ENCODE measurements at places on chromosomes 12 and 14.
A peak's percentile ranks its signal among the peaks of the same experiment; 100 is the strongest.

DNA sequence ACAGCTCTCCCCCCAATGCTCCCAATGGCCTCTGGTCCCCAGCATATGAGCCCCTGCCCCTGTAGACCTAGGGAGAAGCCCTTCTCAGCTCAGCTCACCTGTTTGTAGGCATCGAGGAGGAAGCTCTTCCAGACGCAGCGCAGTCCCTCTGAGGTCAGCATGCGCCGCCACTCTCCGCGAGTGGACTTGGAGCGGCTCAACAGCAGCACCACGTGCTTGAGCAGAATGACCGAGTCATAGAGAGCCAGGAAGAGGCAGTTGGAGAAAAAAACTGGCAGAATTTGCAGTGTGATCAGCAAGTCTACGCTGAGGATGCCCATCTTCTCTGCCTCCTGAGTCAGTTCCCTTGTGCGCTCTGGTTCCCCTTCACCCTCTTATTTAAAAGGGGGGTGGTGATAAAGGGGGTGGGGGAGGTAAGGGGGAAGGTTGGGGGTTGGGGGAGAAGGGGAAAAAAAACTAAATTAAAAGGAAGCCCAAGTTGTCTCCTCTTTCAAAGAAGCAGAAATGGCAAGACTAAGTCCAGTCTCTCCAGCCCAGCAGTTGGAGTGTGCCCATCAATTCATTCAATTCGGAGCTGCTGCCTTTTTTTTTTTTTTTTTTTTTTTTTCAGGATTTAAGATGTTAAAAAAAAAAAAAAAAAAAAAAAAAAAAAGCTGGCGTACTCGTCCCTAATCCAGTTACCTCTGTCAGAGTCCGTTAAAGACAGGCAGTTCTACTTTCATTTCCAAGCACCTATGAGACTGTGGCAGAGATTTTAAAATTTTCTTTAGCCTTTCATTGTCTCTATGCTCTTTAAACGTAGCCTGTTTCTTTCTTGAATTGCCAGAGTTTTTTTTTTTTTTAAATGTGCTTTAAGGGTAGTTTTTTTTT is at the start of gene DIO2:
DIO2 (minus strand) TSS at position 352 of the 870 bp plus-strand sequence; CDS start at position 320, 32 bp downstream.
- DNase-seq, result peak; percentile 21

DNA sequence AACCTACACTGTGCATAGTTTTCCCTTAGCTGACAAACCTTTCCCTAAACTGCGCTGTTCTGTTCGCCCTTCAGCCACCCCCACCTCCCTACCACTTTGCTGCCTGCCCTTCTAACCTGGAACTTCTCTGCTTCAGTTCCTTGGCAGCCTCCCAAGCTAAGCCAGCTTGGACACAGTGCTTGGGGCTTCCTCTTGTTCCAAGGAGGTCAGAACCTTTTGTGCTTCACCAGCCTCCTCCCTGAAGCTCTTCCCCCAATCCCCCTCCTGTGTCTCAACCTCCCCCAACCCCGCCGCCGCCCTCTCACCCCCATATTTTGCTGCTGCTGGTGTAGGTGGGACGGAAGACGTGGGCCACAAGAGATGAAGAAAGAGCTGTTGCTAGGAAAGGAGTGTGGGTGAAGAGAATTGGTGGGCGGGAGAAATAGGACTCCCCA is 8.1 kb upstream of the RIC8B start:
- peak; percentile 37 for DNase-seq

DNA sequence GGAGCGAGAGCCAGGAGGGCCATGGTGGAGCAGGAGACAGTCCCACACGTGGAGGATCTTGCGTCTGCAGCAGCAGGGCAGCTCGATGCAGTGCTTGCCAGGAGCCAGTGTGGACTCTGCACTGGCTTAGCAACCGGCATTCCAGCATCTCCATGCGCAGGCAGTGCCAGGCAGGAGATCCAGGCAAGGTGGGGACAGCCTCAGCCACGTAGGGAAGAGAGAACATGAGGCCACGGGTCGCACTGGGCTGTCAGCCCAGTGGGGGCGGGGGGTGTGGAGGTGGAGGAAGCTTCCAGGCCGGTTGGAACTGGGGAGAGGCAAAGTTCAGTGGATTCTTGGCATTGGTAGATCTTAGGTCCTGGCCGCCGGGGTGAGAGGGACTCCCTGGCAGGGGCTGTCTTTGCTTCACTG is 121.0 kb upstream of the EVL start:
- no peak for DNase-seq

GRCh38 chr12:109359131-109359690 is 11.5 kb downstream of the MYO1H start:
- DNase-seq, result no peak

DNA sequence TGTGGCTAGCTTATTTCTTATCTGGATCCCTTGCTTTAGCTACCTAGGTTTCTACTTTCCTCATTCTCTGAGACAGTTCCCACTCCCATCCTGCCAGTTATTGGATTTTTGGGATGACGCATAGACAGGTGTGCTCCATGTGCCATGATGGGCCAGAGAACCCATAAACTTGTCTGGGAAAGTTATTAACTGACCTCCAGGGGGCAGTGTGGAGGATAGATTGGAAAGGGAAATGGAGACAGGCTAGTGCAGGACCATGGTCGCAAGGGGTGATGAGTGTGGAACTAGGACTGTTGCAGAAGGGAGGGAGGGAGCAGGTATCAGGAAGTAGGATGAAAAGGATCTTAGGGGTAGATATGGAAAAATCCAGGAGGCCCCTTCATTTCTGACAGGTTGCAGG is 80.3 kb downstream of the ESRRB start:
- peak; percentile 42 for DNase-seq

GRCh38 chr14:102586420-102587104 is 5.9 kb upstream of the RCOR1 start:
- no peak for DNase-seq

GRCh38 chr14:44505588-44505987 is 1.5 kb downstream of the FSCB start:
- DNase-seq, result no peak

DNA sequence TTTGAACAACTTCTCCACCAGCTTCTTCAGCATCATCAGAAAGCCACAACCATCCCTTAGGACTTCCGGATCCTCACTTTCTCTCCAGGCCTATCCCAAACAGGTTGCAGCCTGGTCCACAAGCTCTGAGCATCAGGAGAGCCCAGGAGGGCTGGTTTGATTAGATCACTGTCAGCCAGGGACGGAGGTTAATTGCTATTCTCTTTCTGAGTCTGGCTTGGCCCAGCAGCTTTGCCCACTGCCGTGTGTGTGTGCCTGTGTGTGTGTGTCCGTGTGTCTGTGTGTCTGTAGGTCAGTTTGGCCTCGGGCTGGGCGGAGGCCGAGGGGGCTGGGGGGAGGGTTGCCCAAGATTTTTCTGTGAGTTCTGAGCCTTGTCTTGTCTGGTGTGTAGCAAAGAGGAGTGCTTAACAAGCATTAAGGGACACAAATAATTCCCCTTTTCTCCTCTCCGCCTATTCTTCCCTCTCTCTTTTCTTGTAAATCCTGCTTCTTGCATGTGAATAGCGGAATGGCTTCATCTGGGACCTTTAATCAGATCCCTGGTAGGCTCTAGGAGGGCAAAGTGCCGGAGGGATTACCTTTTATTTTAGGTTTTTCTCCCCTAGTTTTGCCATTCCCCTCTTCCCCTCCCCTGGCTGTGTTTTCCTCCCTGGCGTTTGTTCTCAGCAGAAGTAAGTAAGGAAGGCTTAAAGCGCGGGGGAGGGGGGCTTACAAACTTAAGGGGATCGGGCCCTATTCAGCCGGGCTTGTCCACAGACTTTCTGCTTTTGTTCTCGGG is 138.2 kb upstream of the LHX5 start:
- no peak for DNase-seq

- no peak for DNase-seq
Observed at GRCh38 chr14:51626788-51627187, 24.9 kb upstream of the FRMD6 start.

- no peak for DNase-seq
Observed at GRCh38 chr12:47944685-47945340, 18.6 kb upstream of the TMEM106C start.

- DNase-seq, result no peak
Observed at GRCh38 chr12:91636721-91637120, 454.1 kb upstream of the DCN start.

GRCh38 chr12:14696265-14696741 is at the start of gene GUCY2C:
TSS of gene GUCY2C (minus strand) at chr12:14696599. CDS start at chr12:14696448, 151 bp downstream.
- DNase-seq, result no peak

GRCh38 chr12:83149987-83150386 is 463.3 kb downstream of the TMTC2 start:
- no peak for DNase-seq

DNA sequence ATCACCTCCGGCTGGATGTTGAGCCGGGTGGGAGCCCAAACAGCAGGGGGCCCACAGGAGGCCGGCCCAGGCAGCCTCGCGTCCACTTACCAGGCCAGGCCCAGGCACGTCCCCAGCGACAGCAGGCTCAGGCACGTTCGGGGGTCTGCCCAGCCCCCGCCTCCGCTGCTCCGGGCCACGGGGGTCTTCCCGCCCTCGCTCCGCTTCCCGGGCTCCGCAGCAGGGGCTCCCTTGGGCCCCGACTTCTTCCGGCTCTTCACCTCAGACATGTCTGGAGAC is 216 bp downstream of the IKBIP start:
- DNase-seq, result peak; percentile 75

- DNase-seq, result peak; percentile 74
Observed at GRCh38 chr12:54603173-54603814, 14.8 kb upstream of the PPP1R1A start.

- DNase-seq, result peak; percentile 17
Observed at GRCh38 chr12:112122823-112123690, 2.3 kb upstream of the TRAFD1 start.

DNA sequence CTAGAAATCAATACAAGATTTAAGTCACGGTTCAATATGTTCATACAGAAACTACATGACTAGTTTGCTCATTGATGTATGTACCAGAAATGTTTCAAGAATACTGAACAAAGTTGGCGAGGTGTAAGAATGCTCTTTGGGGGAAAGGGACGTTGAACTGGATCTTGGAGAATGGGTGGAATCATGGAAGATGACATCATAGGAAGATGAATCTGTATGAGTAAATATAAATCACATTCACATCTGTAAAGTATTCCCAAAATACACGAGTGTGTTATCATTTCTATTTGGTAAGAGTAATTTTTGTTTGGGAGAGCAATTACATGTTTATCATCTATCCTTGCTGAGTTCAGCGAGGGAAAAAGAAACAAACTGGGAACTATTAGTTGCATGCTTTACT is 162.2 kb upstream of the TMTC1 start:
- DNase-seq, result no peak

GRCh38 chr12:46523863-46524770 is 151.5 kb upstream of the SLC38A2 start:
- peak; percentile 84 for DNase-seq

DNA sequence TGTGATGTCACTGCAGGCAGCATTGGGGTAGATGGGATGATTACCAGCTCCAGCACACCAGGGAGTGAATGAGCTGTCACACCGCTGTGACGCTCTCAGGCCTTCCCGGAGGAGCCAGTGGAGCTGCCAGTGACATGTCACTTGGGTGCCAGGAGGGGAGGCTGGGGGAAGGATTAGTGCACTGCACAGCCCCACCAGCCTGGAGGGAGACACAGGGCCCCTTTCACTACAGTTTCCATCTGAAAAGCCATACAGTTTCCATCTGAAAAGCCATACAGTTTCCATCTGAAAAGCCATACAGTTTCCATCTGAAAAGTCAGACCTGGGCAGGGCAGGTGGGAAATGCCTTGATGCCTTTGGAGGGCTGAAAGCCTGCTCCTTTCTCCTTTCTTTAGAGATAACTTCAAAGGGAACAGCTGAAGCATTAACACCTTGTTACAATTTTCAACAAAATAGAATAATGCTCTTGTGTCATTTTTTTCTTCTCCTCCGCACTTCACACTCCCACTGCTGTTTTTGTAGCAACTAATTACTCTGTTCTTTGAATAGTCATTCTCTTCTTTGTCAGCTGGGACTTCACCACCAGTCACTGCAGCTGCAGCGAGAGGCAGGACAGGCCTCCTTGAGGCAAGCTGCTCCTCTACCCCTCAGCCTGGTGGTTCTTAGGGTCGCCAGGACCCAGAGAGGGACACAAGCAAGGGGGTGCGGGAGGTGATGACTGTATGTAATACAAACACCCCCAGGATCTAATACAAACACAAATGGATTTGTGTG is 256.9 kb upstream of the RGS6 start:
- DNase-seq, result no peak

- peak; percentile 72 for DNase-seq
Observed at GRCh38 chr12:76025601-76026575, 5.7 kb downstream of the PHLDA1 start.

DNA sequence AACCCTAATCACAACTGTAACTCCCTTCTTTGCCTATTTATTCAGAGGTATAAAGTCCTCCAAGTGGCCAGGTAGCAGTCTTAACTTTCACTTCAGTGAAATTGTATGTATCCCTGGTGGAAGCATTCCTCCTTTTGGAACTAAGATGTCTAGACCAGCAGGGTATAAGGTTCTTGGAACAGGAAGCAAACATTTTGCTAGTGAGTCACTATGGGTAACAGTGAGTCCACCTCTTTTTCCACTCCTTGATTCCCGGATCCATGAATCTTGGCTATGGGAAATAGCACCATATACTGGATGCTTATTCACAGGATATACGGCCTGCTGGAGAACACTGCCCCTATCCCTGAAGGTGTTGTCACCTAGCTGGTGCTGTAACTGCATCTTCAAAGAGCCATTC is 80.2 kb downstream of the KCNA5 start:
- DNase-seq, result peak; percentile 30

DNA sequence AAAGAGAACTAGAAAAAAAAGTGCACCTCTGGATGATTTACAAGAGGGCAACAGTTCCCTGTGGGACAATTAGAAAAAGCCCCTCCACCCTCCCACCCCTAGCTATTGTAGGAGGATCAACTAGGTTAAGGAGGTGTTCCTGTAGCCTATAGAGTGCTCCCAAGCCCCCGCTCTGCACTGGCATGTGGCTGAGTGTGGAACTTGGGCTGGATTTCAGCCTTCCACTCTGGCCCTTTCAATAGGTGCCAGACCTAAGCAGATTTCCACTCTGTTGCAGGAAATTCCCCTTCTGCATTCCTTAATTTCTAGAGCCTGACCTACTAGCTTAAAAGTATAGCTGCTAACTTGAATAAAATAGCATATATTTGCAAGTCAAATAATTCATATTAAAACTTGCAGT is 2.8 kb downstream of the NFATC4 start:
- peak; percentile 49 for DNase-seq

DNA sequence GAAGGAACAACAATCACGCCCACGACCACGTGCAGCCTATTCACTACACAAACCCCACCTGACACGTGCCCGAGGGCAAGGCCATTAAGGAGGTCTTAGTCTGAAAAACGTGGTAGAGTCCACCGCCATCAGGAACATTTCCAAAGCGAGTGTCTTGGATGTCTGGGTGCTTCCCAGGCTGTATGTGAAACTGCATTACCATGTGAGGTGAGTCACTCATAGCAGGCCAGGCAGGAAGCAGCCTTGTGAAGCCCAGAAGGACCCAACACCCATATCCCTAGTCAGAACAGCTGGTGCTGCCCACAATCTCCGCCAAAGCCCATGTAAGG is 3.3 kb upstream of the KRT79 start:
- DNase-seq, result peak; percentile 58

GRCh38 chr12:4164188-4164558 is 109.4 kb upstream of the CCND2 start:
- DNase-seq, result no peak

DNA sequence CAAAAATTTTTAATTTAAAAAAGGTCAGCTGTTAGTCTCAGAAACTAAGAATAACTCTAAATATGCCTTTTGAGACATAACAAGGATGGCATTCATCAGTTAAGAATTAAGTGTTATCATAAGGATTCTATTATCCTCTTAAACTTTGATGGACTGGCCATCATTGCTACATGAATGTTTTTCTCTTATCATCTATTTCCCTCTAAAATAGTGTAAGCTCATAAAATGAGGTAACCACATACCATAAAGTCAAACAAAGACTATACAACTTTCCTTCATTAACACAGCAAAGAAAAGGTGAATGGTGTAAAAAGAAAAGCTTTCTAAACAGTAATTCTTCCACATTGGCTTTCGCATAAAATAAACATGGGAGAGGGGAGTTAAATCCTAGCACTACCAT is 41.1 kb downstream of the TMTC1 start:
- DNase-seq, result no peak
